ENCODE measurements at places on chromosomes 11 and 22.

DNA sequence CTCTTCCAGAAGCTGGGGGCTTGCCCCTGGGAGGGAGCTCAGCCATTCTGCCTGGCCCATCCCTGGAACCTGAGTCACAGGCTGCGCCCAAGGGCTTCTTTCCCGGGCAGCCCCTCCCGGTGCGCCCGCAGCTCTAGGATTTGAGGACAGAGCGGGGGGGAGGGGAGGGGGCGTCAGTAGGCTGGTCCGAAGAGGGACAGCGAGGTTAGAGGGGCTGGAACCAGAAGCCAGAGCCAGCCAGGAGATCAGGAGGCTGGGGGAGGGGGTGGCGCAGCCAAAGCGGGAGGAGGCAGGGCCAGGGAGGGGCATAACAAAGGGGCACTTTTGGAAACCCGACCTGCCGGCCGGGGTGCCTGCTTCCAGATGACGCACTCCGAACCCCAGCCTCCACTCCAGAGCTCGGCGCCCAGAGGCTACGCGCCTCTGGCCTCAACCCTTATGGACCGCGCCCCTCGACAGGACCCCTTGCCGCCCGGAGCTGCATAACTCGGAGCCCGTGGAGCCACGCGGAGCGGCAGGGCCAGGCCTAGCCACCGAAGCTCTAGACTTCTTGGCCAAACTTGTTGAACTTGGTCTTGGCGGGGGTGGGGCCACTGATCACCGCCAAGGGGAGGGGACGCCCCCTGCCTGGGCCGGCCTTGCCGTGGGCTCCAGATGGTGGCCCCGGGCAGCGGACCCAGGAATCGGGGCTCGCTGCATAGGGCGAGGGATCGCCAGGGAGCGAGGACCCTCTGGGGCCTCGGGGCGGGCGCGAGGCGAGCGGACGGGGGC, 744 bp downstream of the PACSIN3 start:
- peak; percentile 56 for DNase-seq

- DNase-seq: no peak
These were observed 82.7 kb upstream of the EED start for GRCh38 chr11:86161837-86162236.

- DNase-seq: no peak
These were observed 60.2 kb downstream of the PDE2A start for GRCh38 chr11:72613977-72614376.

GRCh38 chr11:125148743-125149142, 15.8 kb upstream of the PKNOX2 start:
- DNase-seq: no peak

DNA sequence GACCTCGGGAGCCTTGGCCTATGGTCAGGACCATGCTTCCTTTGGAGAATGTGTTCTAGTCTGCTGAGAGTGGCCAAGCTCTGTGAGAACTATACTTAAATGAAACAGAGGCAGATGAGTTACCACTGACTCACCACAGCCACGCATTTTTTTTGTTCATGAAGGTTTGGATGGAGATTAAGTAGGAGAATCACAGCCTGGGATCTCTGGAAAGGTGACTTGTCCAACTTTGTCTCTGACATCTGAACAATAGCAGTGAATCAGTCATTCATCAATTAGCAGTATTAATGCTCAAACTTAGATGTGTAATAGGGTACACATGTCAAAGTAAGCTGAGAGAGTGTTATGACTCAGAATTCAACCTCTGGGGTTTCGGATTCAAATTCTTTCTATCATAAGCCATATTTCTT, 100.7 kb upstream of the ANO3 start:
- peak; percentile 55 for DNase-seq

GRCh38 chr11:122784325-122784955, 53.9 kb upstream of the CRTAM start:
- DNase-seq: peak; percentile 90

- no peak for DNase-seq
These were observed 26.0 kb downstream of the MUC2 start for GRCh38 chr11:1100417-1101245.

GRCh38 chr11:122715548-122716440, 60.3 kb downstream of the UBASH3B start:
- DNase-seq: no peak
